ENCODE measurements at places on chromosomes 11 and 22.
A peak's percentile ranks its signal among the peaks of the same experiment; 100 is the strongest.

GRCh38 chr11:69483691-69484426, 2.4 kb downstream of the LINC01488 start:
- no peak for DNase-seq

DNA sequence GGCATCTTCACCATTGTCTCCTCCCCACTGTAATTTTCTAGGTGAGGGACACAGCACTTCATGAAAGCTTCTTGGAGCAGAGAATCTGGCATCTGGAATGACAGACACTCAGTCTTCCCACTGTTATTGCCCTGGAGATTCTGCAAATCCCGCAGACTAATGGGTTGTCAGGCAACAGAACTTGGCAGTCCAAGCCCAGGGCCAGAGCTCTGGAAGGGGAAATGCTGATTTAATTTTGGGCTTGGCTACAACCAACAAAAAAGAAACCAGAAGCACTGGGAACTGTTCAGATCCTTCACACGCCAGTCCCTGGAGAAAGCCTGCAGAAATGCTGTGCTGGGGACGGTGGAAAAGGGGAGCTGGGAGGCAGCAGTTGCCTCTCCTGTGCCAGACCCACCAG, 71.5 kb upstream of the BID start:
- peak; percentile 11 for DNase-seq

GRCh38 chr11:93783765-93784144, 327 bp upstream of the MED17 start:
- DNase-seq = no peak

DNA sequence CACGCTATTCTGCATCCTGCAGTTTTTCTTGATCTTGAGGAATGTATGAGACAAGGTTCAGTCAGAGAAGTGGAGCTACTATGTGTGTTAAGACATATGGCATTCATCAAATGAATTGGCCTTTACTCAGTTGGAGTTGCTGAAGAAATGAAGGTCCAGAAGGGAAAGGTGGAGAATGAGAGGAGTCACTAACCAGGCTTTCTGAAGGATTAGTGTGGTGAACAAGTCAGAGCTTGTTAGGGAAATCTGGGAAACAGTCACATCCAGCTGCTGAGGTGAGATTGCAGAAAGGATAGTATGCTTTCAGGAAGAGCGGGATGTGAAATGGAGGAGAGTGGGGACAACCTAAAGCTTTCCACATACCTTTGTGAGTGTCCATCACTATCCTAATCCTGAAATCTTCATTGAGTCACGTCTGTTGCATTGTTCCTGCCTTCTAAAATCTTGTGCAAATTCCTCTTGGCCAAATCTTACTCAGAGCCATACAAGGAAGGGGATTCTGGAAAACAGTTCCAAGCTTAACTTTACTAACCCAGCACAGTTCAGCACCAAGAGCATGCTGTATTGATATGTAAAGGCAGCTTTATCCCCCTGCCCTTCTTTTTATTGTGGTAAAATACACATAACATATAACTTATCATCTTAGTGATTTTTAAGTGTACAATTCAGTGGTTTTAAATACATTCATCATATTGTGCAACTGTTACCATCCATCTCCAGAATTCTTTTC, 11.4 kb upstream of the PITPNB start:
- peak; percentile 62 for DNase-seq

DNA sequence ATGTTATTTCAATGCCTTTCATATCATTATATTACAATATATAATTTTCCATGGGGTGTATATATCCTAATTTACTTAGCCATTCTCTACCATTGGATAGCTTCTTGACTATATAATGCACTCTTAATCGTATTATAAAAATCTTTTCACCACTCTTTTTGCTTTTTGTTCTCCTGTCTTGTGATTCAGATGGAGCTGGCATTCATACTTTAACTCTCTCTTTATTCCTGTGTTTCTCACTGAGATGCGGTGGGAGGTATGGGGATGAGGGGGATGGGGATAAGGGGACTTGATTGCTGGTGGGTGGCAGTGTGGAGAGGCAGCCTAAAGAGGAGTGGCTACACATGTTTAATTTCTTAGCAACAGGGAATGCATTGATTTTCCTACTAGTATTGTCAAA, 105.9 kb downstream of the NELL1 start:
- DNase-seq = no peak

DNA sequence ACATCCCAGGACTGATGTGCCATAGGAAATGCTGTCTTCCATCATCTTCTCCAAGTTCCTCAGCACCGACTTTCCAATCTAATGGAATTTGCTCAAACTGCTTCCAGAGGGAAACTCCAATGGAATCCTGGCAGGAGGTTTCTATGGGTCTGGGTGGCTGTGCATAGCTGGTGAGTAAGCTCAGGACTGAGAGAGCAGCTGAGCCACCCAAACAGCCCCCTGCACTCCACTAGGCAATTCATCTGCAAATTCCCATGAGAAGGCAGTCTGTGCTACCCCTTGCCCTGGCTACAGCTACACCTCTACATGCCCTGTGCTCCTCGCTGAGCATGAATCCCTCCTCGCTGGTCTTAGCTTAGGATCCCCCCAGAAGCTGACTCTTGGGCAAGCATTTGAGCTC, 127.9 kb upstream of the CSNK2A3 start:
- no peak for DNase-seq

- no peak for DNase-seq
Measured at GRCh38 chr22:30244066-30244465, 2.5 kb downstream of the LIF start.

All from adipocyte (in vitro differentiated cells).